Urinary bladder (tissue), 4 donors: ENCODE measurements at places on chromosomes 13 and 19.
A peak's percentile ranks its signal among the peaks of the same experiment; 100 is the strongest.

DNA sequence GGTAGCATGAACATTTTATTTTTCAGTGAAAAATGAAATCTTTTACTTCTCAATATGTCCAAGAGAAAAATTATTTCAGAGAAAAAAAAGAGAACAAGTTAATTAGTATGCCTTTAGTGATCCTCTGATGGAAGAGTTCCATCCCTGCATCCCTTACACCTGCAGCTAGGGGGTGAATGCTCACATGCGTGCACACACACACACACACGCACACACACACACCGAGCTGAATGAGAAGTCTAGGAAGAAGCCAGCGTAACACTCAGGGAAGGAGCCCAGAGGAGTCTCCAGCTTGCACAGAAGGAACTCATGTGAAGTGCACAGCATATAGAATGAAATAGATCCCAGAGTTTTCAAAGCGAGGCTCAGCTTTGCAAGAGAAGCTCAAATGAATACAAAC is 510.5 kb downstream of the IRS2 start:
- DNase-seq: no peak

DNA sequence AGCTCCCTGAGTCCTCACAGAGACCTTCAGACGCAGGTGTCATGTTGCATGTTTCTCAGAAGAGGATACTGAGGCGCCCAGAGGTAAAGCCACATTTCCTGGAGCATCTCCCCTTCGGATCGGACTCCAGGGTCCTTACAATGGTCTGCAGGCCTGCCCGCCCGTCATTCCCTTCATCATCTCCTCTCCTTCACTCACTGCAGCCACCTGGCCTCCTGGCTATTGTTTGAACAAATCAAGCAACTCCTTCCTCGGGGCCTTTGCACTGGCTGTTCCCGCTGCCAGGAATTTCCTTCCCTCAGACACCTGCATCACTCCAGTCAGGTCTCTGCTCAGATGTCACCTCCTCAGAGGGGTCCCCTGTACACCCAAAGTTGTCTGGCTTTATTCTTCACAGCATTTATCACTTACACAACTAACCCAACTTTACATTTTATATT is 20.3 kb downstream of the CEACAM16 start:
- DNase-seq: no peak

- DNase-seq: no peak
Observed at GRCh38 chr13:36436811-36437210, 4.5 kb downstream of the CCNA1 start.

DNA sequence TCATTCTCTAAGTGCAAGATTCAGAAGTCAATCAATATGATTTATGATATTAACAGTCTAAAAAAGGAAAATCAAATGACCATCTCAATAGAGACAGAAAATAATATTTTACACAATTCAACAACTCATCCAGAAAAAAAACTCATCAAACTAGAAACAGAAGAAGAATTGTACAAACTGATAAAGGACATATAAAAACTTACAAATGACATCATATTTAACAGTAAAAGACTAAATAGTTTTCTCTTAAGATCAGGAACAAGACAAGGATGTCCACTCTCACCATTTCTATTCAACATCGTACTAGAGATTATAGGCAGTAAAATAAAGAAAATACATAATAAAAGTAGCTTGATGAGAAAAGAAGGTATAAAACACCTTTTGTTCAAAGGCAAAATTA is 527.3 kb downstream of the DACH1 start:
- no peak for DNase-seq

DNA sequence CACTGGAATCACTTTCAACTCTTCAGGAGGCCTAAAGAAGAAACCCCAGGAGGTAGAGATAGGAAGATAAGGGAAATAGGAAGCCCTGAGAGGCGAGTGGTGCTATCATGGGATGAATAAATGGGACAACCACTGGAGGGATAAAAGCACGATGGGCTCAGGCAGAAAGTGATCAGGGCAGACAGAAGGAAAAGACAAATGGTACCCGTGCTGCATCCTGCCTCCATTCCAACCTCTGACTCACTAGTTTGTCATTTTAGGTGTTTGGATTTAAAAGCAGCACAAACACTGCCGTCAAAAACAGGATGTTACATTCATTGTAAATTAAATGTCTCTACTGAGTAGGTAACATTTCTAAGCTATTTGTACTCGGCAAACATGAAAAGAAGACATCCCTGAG is 314.3 kb upstream of the HTR2A start:
- DNase-seq: no peak

DNA sequence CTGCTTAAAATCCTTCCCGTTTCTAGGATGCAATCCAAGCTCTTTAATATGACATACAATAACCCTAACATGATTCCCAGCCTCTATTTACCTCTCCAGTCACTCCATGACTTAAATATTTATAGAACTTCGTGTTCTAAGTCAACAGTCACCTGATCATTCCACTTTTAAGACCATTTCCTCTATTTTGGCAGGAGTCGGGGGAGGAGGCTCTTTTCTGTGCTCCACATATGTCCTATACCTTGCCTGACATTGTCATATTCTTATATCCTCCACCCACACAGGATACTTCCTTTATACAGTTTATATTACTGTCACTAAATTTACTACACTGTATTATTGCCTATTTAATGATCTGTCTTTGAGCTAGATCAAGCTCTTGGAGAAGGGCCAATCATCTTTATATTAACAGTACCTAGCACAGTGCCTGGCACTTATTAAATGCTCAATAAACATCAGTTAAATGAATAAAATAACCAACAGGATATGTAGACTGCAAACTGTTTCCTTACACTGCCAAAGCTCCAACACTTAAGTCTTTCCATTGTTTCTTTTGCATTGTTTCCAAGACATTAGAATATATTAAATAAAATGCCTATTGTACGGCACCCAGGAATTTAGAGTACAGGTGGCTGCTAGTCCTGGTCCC is 2.7 kb downstream of the ARGLU1 start:
- no peak for DNase-seq

GRCh38 chr19:3350014-3350663 is 16.2 kb upstream of the NFIC start:
- no peak for DNase-seq

- DNase-seq: peak; percentile 87
Observed at GRCh38 chr19:2462635-2463421, 6.1 kb upstream of the LMNB2 start.
